ENCODE measurements at places on chromosomes 6 and 20.

DNA sequence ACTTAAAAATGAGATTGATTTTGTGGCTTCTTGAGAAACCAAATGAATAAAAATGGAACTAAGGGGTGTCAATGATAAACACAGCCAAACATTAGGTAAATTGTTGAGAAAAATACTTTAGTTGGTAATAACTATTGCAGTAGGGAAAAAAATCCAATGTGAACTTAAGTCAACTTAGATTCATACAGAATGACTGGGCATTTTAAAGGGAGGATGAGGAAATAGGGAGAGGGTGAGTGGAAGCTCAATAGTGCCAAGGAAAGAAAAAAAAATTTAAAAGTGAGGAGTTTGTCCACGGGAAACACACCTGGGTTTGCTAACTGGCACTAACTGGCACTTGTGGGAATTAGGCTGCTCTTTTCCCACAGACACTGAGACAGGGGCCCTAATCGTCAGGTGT, 26.2 kb upstream of the PGK2 start:
- DNase-seq, result no peak

DNA sequence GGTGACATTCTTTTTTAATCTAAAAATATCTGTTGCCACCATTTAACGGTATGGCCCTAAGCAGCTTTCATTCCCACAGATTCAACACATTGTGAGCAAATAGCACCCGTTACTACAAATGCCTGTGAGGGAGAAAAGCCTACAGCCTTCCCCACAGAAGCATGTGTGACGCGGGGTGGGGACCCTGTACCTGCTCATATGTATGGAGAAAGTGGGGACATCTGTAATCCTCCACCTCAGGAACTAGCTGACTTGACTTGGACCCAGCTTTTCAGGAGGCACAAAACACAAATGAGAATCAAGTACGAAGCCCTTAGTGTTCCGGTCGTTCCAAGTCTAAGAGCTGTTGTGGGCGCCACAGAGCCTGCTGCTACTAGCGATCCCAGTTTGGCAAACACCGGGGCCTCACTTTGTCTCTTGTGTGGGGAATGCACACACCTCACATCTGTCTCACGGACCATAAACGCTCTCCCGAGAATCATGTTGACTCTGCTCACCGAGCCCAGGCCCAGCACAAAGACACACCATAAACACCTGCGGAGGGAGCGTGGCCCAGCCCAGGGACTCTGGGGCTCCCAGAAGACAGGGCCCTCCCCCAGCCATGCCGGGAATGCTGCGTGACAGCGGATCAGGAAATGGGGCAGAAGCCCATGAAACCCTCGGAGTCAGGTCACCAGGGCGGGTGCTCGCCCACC, 21.6 kb downstream of the DLL1 start:
- DNase-seq, result no peak

GRCh38 chr6:41527721-41528408, 18.3 kb upstream of the FOXP4 start:
- no peak for DNase-seq

- no peak for DNase-seq
Measured at GRCh38 chr20:35773154-35773751, 1.4 kb downstream of the PHF20 start.

DNA sequence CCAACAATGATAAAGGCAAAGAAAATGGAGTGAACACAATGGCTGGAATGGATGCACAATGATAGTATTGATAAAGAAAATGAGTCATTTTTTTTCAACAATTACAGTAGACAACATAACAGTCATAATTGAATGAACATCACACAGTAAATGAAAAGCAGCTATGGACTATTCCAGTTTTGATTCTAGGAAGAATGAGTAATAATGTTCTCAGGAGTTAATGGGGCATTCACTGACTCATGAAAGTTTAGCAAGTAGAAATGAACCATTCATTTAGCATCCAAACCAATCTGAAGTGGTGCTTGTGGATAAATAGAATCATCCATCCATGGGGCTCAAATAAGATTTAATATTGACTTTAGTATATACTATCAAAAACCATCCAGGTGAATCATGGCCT, 1029.5 kb upstream of the GJE1 start:
- DNase-seq, result no peak

DNA sequence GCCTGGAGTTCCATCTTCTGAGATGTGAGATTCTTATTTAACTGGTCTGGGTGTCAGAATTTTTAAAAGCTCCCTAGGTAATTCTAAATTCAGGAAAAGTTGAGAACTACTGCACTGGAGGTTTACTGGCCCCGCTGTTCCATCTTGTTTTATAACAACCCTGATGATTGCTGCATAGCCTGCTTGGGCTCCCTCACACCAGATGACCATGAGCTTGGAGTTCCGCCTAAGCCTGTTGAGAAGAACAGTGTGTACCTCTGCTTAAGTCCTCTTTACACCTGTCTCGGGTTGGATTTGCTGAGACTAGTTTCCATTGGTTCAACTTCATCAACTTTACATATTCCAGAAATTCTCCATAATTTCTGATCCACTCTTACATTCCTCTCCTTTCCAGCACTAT, 77.9 kb downstream of the FKBP5 start:
- no peak for DNase-seq

DNA sequence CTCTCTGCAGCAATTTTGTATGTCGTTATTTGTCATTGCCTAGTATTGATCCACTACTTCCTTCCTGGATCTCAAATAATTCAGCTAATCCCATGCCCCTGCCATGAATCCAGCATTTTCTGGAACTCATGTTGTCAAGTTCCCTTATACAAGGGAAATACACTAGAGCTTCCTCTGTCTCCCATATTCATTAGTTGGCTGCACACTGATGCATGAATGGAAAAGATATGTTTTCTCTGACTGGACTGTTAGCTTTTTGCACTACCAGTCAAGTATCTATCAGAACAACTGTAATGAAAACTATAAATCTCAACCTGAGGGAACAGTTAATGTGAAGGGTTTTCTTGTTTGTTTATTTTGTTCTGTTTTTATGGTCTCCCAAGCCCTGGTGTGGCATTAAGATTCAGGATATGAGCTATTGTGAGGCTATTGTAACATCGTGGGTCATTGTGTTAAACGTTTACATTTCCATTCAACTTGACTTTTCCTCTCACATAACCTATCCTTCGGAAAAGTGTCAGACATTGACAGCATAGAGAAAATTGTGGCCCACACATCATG, 102.5 kb upstream of the FAM8A1 start:
- DNase-seq, result no peak

- no peak for DNase-seq
Measured at GRCh38 chr20:23869520-23869919, 10.0 kb downstream of the CST5 start.

GRCh38 chr6:32192608-32193039, at the start of gene GPSM3:
Gene GPSM3, minus strand, starts transcription at chr6:32192643. Its CDS starts 130 bp downstream, at chr6:32192513.
- DNase-seq, result no peak

DNA sequence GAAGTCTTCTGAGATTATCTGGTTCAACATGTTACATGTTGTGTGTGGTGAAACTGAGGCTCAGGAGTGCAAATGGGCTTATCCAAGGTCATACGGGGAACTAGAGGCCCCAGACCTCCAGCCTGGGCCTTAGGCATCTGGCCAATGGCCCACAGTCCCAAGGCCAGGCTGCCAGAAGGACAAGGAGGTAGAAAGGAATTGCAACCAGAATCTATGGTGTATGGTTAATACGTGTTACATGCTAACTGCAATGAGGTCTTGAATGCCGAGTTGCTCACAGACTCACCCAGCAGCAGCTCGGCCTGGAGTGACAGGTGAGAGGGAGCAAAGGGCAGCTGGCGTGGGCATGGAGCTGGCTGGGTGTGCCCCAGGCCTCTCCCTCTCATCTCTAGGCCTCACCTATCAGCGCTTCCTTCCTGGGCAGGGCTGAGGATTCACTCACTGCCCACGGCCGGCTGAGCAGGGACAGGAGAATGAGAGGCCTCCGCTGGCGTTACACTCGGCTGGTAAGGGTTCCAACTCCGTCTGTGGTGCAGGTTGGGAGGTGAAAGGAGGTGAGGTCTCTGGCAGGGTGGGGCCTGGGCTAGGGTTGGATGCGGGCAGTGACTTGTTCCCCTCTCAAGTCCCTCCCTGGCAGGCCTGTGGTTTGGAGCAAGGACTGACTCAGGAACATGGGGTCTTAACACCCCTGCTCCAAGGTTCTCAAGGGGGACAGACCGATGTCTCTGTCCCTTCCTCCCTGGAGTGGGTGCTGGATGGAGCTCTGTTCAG, at the start of gene TLDC2:
TLDC2 (plus strand) TSS at position 437 of the 771 bp plus-strand sequence; CDS start at position 474, 37 bp downstream.
- DNase-seq, result no peak

- no peak for DNase-seq
Measured at GRCh38 chr6:82066196-82066595, 181.3 kb downstream of the IBTK start.
